CD4-positive, alpha-beta T cell treated with Interleukin-2 at 100 ng/mL for 4 hours (primary cell): ENCODE measurements at places on chromosomes 6 and 20.

DNA sequence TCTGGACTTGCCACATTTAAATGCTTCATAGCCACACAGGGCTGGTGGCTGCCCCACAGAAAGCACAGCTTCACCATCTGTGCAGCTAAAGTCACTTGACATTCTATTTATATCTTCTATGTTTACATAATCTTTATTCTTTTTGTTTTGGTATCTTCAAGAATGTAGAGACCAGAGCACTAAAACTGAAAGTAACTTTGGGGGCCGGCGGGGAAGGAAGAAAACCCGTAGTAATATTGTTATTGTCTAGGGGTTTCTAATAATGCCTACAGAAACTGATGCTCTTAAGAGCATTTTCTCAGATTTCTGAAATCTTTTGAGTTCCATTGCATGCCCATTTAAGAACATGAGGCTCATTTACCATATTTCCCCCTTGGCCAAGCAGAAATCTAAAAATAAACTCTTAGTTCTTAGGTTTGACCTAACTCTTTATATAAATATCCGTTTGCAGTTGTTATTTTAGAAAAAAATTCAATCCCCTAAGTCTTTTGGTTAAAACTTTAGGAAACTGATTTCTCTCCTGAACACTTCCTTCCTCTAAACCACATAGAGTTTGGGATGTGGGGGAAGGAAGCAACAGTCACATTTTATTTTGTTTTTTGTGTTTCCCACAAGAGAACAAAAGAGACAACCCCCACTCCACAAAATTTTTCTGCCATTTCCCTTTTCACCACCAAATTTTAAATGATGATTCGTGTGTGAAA lies 207.6 kb downstream of the OGFRL1 start:
- DNase-seq = no peak

GRCh38 chr6:136396908-136397307 lies 107.3 kb upstream of the BCLAF1 start:
- DNase-seq = no peak

DNA sequence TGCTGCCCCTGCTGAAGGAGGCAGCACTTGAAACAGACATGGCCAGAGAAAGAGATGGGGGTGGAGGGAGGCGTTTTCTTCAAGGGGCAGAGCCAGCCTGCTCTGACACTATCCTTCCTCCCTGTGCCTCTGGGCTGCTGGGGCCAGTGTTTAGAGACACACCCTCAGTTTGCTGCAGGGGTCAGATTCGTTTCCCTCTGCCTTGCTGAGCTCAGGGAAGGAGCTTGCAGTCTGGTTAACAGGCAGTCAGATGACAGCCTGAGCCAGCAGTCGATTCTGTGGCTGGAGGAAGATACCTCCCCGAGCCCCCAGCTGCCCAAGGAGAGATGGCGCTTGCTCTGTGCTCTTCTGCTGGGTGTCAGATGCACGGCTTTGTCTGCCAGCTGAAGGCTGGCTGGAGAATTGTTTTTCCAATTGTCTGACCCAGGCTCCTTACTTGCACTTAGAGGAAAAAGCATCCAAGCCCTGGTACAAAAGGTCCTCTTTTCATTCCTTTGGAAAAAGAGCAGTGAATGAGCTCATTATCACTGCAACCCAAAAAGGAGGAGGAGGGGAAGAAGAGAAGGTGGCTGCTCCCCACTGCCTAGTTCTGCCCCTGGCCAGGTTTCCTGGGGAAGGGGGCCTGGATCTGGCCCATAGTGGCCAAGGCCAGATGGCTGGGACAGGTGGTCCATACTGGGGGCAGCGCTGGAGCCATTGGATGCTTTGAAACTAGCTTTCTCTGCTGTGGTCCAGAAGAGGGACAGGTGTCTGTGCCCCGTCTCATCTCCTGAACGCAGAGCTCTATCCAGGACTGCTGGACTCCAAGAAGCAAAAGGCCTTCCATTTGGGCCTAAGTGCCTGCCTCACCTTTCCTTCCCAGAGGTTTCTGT lies 88.2 kb downstream of the TCP11 start:
- DNase-seq = no peak

GRCh38 chr6:37160922-37161778 lies 8.8 kb upstream of the PIM1 start:
- DNase-seq = no peak

DNA sequence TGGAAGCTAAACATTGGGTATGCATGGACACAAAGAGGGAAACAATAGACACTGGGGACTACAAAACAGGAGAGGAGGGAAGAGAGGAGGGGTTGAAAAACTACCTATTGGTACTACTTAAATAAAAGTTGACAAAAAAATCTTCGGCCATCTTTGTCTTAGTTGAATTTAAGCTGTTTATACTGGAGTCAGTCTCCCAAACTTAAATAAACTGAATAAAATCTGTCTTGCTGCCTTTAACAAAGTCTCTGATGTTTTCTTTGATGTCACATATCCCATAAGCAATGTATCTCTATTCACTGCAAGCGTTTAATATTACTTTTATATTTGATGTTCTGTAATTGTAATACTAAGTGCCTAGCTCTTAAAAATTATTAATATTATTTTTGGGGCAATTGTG lies 409.2 kb upstream of the EPHA7 start:
- no peak for DNase-seq

DNA sequence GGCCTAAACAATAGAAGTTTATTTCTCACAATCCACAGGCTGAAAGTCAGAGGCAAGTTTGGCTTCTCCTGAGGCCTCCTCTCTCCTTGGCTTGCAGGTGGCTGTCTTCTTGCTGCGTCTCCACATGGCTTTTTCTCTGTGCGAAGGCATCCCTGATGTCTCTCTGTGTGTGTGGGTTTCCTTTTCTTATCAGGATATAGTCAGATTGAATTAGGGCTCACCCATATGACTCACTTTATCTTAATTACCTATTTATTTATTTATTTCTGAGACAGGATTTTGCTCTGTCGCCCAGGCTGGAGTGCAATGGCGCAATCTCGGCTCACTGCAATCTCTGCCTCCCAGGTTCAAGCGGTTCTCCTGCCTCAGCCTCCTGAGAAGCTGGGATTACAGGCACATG lies 30.7 kb downstream of the LINC00237 start:
- DNase-seq = no peak

GRCh38 chr6:2063547-2063946 lies 181.9 kb downstream of the GMDS start:
- no peak for DNase-seq

- DNase-seq = no peak
Measured at GRCh38 chr6:7973584-7973983, 63.0 kb upstream of the TXNDC5 start.
